Sigmoid colon (tissue), 7 donors: ENCODE measurements at places on chromosomes 7 and 10. TPM values are rescaled to one million over a fixed set of nuclear protein-coding genes. Genes with fewer than 3 reads are reported as not detected.

GRCh38 chr10:6348096-6348874 is 145.6 kb downstream of the PFKFB3 start:
- no peak for DNase-seq

Gene JAZF1
- polyA plus RNA-seq = 4.2 TPM

DNA sequence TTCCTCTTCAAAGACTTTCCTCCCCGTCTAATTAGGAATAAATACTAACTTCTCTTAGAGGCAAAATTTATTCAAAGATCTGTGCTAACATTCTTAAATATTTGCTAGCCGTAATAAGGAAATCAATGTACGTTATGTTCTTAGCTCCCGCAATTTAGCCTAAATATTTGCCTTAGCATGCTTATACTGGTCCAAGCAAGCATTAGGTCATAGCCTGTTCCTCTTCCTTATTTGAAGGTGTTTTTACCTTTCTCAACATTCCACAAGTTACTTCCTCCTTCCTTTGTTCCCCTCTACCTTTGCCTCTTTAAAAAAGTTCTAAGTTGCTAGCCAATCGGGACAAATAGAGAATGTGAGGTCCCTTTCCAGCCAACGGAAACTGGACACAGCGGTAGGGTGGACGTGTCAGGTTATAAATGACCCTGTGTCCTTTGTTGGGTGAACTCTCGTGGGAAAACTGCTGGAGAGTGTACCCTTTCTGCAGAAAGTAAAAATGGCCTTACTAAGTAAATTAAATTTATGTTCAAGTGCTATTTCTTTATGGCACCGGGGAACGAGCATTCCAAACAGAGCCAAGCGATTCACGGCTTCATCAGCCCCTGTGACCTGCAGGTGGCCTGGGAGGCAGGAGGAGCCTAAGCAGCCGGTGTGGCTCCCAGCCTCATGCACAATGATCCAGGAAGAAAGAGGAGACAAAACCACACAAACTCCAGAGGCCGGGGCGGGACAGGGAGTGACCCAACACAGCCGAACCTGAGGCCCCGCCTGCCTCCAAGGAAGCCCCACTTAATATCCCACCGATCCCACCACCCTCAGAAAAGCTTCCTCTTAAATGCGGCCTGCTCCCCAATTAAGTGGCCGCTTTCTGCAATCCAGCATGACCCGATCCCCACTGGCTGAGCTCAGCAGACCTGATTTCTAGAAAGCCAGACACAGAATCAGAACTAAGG is 67.0 kb downstream of the ZRANB1 start:
- peak; percentile 63 for DNase-seq

Gene SAP25
- not detected for polyA plus RNA-seq

DNA sequence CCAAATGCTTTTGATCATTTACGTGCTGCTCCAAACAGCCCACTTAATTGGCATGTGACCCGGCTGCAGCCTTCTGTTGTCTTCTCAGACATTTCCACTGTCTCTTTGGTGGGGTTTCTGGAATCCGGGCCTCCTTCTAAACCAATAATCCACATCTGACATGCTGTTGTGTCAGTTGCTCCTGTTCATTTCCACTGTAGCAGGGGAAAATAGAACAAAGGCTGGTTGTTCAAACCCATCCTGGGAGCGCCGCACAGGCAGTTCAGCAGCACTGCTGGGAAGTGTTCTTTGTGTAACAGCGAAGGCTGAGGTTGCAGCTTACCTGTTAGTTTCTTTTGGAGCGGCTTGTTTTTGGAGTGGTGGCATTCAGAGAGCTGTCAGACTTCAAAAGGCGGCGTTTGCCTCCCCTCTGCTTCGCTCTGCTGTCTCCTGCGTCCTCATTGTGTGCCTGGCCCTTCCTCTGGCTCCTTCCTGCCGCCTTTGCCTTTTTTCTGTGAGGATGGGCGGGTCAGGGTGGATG is 149.4 kb downstream of the SNX10 start:
- no peak for DNase-seq

DNA sequence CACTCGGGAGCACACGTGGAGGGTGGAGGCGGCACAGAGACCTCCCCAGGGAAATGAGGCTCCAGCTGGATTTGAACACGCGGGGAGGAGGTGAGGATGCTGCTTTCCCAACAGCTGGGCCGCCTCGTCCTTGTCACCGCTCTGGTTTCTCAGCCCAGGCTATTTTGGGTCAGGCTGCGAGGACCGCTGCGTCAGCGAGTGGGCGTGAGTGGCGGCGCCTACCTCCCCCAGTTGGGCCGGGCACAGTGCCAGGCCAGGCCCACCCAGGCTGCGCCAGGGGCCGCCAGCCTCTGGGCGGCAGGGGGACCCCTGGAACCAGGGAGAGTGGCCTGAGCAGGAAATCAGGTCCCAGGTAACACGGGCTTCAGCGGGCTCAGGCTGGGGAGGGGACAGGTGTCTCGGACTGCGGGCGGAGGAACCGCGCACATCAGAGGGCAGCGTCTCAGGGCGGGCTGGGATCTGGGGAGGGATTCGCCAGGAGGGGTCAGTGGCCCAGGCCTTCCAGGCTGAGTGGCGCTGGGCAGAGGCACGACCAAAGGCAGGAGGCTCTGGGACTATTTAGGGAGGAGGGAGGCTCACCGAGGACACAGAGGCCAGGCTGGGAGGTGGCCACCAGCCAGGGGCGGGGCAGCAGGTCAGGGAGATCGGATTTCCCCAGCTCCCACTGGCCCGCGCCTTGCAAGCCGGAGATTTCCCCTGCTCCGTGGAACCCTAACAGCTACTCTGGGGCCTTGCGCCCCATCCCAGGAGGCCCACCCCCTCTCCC is 125.2 kb upstream of the RET start:
- DNase-seq = peak; percentile 64

- no peak for DNase-seq
These were observed 56.3 kb downstream of the SFMBT2 start for GRCh38 chr10:7354330-7355047.

DNA sequence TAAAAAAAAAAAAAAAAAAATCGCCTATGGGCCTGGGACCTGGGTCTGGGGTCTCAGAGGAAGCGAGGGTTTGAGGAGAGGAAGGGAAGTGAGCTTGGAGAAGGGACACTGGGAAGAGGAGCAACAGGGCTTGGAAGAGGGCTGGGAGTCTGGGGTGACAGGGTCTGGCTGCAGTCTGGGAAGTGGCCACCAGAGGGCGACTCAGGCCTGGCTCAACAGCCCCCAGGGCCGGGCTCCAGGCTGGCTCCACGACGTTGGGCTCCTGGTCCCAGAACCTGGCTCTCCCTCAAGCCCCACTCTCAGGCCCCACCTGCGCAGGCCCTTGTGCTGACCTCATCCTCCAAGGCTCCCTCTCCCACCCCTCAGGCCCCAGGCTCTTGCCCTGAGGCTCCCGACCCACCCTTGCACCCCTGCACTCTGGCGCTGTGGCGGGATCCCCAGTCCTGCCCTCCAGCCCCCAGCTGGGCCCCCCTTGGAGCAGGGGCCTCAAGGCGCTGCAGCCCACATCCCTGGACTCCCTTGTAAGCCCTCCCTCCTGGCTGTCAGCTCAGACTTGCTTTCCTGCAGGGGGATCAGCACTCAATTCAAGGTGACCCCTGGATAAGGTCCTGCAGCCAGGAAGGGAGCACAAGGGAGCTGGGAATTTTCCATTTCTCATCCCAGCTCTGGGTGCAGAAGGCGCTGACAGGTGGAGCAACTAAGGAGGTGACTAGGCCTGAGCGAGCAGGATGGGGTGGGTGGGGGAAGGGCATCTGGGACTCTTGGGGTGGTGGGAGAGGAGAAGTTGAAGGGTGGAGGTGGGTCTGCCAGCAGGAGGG is 5.4 kb upstream of the SPACDR start:
- peak; percentile 94 for DNase-seq

DNA sequence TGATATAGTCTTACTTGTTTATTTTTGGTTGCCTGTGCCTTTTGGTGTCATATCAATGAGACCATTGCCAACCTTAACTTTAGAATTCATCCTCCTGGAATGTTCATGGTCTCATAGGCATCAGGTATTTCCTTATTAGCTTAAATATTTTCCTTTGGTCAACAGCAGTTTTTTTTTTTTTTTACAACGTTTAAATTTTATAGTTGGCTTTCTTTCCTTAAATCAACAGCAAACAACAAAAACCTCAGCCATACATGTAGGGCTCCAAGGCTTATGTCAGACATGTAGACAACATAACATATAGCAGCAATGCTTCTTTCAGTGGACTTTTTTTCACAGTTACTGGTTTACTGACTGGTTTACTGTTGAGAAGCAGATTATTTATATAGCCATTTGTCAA is 22.7 kb downstream of the ENTPD7 start:
- DNase-seq = no peak

DNA sequence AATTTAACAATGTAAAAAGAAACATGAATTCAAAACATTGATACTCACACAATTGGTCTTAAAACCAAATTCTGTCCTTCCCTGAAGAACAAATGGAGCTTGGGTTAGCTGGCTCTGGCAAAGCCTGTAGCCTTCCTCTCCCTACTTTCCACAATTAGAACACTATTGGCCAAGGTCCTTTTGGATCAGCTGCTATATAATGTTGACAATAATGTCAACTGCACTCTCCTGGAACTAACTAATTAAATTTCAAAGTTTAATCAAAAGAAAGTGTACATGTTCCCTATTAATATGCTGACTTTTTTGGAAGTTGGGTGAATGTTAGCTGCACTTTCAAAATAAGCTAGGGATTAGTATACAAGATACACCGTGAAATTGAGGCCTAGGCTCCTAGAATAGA is 440.1 kb upstream of the NFE2L3 start:
- no peak for DNase-seq

DNA sequence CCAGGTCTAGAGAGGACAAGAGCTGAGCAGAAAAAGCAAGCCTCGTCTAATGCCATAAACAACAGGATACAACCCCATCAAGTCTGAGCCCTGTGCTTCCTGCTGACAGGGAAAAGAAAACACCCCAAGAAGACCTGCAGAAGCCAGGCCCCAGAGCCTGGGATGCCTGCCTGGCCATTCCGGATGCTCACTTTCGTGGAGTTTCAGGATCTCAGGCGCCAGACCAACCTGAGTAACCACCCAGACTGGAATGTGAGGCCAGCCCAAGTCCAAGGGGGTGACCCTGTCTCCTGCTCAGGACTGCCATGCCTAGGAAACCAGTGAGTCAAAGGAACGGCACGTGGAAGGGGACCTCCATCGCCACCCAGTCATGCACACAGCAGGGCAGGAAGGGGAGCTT is 74.3 kb downstream of the PLXNA4 start:
- DNase-seq = no peak

DNA sequence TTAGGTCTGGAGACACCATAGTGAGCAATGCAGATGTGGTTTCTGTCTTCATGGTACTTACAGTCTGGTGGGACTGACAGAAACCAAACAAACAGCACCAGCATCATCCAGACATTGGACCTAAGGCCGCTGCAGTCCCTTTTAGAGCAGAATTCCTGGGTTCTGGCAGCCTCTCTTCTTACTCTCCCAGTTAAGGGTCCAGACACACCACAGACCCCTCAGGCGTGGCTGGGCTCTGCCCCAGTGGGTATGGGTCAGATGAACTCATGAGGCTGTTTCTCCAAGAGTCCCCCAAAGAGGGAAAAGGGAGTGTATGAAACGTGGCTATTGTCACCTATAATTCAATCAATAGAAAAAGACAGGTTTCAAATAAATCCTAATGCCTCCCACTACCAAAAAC is 31.3 kb downstream of the PRLHR start:
- no peak for DNase-seq

Gene PRPS1L1
- polyA plus RNA-seq = not detected

DNA sequence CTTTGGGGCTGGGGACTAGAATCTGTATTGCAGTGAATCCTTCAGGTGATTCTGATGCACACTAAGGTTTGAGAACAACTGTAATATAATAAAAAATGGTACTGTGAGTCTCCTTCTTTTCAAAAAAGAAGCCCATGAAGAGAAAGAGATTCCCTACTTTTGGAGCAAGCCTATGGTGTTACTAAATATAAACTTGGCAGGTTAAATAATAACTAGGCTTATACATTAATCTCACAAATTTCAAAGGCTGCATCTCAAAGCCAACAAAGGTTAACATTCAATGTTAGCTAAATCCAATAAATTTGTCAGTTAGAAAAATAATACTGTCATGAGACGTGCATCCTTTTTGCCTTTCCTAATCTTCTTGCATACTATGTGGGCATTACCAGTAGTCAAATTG is 159.7 kb upstream of the LAMB4 start:
- no peak for DNase-seq

Gene PPP3CB
- polyA plus RNA-seq = 21.0 TPM

DNA sequence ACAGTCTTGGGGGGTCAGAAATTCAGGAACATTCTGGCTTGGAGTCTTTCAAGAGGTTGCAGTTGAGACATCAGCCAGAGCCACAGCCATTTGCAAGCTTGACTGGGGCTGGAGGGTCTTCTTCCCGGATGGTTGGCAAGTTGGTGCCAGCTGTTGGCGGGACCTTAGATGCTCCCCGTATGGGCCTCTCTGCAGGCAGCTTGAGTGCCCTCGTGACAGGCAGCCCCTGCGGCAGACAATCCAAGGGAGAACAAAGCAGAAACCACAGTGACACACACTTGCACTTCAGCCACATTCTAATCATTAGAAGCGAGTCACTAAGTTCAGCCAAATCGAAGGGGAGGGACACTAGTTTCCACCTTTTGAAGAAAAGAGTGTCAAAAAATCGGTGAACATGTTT is 59.4 kb upstream of the MXI1 start:
- DNase-seq = no peak

- no peak for DNase-seq
These were observed 45.9 kb downstream of the ASZ1 start for GRCh38 chr7:117381362-117381761.

DNA sequence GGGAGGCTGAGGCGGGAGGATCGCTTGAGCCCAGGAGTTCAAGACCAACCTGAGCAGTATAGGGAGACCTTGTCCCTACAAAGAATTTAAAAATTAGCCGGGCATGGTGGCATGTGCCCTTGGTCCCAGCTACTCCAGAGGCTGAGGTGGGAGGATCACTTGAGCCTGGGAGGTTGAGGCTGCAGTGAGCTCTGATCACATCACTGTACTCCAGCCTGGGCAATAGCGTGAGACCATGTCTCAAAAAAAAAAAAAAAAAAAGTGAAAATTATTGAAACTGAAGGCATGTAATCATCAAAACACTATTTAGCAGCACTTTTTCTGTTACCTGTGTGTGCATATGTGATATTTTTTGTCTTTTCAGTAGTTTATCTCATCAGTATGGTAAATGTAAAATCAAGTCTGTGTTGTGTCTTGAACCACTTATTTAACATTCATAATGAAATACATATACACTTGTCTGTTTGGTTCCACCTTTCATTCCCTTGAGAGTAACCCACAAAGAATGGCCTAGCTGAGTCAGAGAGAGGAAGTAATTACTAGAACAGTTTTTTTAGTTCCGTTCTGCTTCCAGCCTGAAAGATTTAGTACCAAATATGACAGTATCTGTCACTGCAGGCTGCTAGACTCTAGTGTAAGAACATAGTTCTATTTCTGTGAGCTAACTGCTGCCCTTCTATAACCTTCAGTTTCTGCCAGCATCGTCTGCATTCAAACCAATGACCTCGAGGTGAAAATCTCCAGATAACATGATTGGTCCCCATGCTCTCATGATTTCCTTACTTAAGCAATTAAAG is 68.6 kb downstream of the MMRN2 start:
- DNase-seq = no peak

Gene ETV1
- polyA plus RNA-seq = 0.60 TPM

DNA sequence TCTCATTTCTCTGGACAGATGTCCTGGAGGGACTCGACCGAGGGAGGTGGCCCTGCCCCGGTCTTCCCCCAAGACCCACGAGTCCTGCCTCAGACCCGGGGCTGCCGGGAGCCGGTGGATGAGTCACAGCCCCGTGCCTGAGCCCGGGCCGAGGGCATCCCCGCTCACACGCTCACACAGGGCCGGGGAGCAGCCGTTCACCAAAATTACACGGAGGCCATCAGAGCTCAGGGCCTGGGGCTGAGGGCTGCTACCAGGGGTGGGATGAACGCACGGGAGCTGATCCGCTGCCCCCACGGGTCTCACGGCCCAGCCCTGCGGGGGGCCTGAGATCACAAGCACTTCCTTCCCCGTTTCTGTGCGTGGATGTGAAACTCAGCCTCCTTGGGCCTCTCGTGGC is 17.5 kb downstream of the FAM20C start:
- DNase-seq = no peak
